Activated naive CD4-positive, alpha-beta T cell treated with anti-CD3 and anti-CD28 coated beads, Interleukin-2, amount 50 U/mL, for 72 hours (primary cell): ENCODE measurements at places on chromosomes 11 and 22.
A peak's percentile ranks its signal among the peaks of the same experiment; 100 is the strongest.

- DNase-seq: no peak
Measured at GRCh38 chr11:122637541-122637940, 18.0 kb upstream of the UBASH3B start.

- DNase-seq: no peak
Measured at GRCh38 chr11:8034604-8035190, 46.3 kb upstream of the TUB start.

GRCh38 chr11:2750101-2750681, 50.4 kb upstream of the KCNQ1OT1 start:
- no peak for DNase-seq

GRCh38 chr22:47344414-47344813, 582.0 kb downstream of the TBC1D22A start:
- no peak for DNase-seq

GRCh38 chr11:75239531-75240290, 863 bp upstream of the TPBGL start:
- DNase-seq: no peak

GRCh38 chr22:22598144-22598543, 39.1 kb upstream of the PRAME start:
- no peak for DNase-seq

DNA sequence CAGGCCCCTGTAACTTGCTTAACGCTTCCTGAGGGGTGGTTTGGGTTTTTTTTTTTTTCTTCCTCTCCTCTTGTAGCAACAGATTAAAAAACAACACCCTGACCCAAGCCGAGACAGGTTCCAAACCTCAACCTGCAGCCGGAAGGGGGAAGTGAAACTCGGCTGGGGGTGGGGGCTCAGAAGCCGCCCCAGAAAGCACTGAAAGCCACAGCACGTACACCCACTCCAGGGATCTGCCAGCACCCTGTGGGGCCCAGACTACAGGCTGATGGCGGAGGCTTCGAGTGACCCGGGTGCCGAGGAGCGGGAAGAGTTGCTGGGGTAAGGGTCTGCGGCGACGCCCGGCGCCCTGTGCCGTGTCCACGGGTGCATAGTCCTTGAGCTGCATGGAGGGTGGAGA, at the start of gene LSP1:
Gene LSP1, plus strand, starts transcription at position 208 of the 400 bp plus-strand sequence. Its CDS starts 61 bp downstream, at position 269.
- DNase-seq: peak; percentile 84

DNA sequence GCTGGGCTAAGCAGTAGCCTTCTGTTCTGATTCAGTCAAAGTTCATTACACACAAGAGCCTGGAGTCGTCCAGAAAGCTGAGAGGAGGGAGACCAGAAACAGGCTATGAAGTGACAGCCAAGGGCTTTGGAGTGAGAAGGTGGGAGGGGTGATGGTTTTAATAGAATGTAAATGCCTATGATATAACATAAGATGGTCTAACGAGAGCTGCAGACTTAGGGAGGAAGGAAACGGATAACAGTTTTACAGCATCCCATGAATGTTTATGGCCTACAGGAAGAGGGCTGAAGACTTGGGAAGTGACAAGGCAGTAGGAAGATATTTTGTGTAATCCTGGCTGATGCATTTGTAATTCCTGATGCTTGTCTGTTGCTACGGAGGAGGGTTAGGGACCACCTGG, 62.0 kb downstream of the DHCR7 start:
- no peak for DNase-seq

DNA sequence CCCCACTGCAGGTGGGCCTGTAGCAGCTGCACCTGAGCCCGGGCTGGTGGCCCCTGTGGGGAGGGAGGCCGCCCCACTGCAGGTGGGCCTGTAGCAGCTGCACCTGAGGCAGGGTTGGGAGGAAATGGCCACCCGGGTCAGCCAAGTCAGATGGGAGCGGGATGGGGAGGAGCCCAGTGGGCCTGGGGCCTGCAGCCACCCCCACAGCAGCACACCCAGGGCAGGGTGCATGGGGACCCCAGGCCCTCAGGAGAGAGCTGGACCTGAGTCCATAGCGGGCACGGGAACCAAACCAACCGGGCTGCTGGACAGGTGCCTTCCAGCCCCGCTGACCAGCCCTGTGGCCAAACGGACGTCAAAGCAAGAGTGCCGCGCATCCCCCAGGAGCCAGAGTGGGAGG, 61.7 kb downstream of the BRD1 start:
- DNase-seq: no peak

- DNase-seq: no peak
Measured at GRCh38 chr22:30821863-30822215, 127.2 kb downstream of the OSBP2 start.

- no peak for DNase-seq
Measured at GRCh38 chr11:81080476-81080875, 1639.6 kb upstream of the TENM4 start.

GRCh38 chr11:128983023-128983422, 40.4 kb upstream of the TP53AIP1 start:
- DNase-seq: no peak

- DNase-seq: peak; percentile 83
Measured at GRCh38 chr11:81869351-81870065, 864.2 kb downstream of the FAM181B start.

GRCh38 chr22:17943533-17944249, 80.7 kb downstream of the MICAL3 start:
- DNase-seq: no peak

- no peak for DNase-seq
Measured at GRCh38 chr22:49998718-49999062, 13.9 kb downstream of the IL17REL start.

DNA sequence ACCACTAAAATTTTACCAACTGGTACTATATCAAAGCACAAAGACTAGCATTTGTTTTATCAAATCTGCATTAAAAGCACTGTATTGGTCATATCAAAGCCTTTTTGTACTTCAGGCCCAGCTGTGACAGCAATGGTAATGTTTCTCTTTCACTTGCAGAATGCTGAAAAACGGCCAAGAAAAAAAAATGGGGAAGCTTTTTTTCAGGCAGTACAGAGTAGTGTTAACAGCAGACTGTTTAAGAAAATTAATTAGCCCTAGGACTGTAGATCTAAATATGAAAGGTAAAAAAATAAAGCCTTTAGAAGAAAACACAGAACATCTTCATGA, 33.3 kb downstream of the DENND5A start:
- DNase-seq: no peak

- no peak for DNase-seq
Measured at GRCh38 chr11:84430661-84431060, 1144.5 kb upstream of the CCDC90B start.

GRCh38 chr22:41968601-41969000, 642 bp upstream of the SEPTIN3 start:
- no peak for DNase-seq

DNA sequence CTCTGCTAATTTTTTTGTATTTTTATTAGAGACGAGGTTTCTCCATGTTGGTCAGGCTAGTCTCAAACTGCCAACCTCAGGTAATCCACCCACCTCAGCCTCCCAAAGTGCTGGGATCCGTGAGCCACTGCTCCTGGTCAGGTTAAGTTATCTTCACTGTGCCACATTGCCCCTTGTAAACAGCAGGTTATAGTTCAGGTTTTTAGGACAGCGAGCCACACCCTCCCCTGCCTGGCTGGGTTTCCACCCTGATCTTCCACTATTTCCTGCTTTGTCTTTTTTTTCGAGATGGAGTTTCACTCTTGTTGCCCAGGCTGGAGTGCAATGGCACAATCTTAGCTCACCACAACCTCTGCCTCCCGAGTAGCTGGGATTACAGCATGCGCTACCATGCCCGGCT, 16.1 kb downstream of the ACO2 start:
- no peak for DNase-seq

GRCh38 chr11:27215471-27216269, 147.3 kb downstream of the CCDC34 start:
- DNase-seq: no peak

- no peak for DNase-seq
Measured at GRCh38 chr22:34847072-34847471, 218.9 kb upstream of the ISX start.

GRCh38 chr11:46330563-46331281, 16.5 kb upstream of the DGKZ start:
- no peak for DNase-seq
